ENCODE measurements at places on chromosomes 2 and 18.

DNA sequence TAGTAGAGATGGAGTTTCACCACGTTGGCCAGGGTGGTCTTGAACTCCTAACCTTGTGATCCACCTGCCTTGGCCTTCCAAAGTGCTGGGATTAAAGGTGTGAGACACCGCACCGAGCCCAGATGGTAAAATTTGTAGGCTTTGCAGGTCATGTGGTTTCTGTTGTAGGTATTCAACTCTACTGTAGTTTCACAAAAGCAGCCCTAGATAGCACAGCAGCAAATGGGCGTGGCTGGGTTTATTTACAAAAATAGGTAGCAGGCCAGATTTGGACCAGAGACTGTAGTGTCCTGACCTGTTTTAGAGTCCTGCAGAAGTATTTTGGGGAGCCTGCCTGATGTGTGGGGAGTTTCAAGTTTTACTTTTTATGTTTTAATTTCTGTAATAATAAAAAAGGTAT, 84.1 kb upstream of the RASGRP3 start:
- DNase-seq = no peak

DNA sequence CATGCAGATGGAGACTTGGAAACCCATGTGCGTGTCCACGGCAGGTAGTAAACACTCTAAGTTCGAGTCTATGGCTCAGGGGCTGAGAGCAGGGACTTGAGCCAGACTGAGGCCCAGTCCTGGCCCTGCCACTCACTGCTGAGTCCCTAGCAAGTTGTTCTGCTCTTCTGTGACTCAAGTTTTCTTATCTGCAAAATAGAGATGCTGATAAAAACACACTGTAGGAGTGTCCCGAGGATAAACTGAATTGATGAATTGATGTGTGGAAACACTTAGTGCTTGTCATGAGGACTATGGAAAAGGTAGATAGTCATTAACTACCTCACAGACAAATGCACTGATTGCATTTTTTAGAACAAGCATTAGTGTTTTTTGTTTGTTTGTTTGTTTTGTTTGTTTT, 73.2 kb downstream of the BOLA3 start:
- DNase-seq = no peak

- DNase-seq = no peak
Measured at GRCh38 chr2:236823963-236824362, 254.3 kb downstream of the ACKR3 start.

DNA sequence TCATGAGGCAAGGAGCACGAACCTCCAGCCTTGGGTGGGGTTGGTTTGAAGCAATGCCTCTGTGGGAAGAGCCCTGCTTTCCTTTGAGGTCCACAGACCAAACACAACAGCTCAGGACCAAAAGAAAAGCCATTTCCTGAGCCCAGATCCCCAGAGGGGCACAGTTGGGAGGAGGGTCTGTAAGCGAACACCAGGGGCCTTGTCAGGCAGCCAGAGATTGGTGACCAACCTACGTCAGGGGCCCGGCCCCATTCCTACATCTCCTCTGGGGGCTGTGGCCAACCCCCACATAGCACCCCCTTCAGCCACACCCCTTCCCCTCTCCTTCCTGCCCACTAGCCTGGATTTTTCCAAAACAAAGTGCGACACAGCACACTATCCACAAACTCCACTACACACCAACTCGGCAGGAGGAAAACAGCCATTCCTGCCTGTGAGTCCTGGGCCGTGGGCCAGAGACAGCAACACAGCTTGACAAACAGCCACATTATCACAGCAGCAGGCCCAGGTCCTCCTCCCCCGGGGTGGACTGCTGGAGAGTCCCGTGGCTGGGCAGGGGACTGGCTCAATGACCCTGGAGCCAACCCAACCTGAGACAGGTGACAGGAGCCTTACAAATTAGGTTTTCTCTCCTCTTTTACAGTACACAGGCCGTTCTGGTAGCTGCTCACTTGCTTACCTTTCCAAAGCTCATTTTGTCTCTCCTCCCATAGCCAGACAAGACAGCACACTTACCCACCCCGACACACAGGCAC, 98.8 kb downstream of the TNS1 start:
- no peak for DNase-seq

DNA sequence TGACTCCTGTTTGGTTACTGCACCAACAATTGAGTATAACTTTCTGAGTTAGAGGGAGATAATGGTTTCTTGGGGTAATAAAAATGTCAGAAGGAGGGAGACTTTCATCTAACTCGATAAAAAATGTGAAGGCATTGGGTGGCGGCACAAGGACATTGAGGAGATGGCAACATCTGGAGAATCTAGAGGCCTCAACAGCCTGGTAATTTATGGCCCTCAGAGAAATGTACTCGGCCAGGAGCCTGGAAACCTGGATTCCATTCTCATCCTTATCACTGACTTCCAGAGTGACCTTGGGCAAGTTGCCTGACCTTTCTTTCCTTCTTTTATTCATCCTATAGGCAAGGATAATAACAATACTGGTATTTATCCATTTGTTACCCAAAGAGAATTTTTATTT, 173.5 kb upstream of the MEX3C start:
- no peak for DNase-seq

GRCh38 chr2:86624267-86624547, 542 bp upstream of the RNF103 start:
- no peak for DNase-seq
